ENCODE measurements at places on chromosomes 12 and 14. TPM values are rescaled to one million over a fixed set of nuclear protein-coding genes. Genes with fewer than 3 reads are reported as not detected.

DNA sequence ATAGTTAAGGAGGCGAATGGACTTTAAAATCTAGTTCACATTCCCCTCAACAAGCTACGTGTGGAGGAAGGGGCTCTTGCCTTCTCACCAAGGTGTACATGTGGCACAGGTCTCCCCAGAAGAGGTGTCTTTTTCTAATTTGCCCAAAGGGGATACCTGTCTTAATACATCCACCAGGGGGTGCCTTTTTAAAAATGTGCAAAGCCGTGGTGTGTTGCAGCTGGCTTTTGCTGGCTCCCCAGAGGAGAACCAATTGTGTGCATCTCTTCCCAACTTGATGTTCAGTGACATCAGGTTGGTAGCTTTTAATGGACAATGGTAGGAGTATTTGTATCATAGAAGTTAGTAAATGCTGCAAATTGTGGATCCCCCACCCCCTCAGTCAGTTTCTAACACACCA, 33.8 kb downstream of the CREBL2 start:
- H3K27me3 ChIP-seq = no peaks in the 10 kb centered on the region
- H3K4me3 ChIP-seq = no peak overlapping the region
- H3K4me1 ChIP-seq = no peaks in the 10 kb centered on the region
- H3K36me3 ChIP-seq = no peaks in the 10 kb centered on the region

Gene NFATC4
- total RNA-seq = 41.1 TPM

DNA sequence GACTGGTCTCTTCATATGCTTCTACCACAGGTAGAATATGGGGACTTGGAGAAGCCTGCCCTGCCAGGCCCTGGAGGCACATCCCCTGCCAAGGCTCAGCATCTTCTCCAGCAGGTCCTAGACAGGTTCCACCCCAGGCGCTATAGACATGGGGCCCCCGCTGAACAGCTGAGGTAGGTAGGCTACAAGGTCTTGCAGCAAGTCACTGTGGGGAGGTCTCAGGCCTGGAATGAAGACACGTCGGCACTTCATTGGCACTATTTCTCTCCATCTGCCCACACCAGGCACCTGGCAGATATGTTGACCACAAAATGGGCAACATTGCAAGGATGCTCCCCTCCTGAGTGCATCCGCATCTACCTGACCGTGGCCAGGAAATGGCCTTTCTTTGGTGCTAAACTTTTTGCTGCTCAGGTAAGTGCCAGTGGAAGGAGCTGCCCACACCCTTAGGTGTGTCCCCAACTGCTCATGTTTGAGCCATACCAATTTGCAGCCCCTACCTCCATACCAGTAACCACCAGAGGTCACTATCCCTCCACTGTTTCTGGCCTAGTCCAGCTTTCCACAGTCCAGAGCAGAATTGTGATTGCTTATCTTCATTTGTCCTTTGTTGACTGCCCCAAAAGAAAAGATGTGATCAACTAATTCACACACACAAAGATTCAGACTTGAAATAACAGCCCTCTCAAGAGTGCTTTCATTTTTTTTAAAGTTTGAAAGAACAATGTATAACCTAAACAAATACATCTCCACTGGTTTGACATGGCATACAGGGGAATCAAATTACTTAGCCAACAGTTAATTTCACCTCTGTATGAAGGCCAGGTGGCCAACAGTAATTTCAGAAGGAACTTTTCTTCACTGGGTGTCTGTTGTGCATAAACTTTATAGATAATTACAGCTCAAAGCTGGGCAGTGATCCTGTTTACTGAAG, 16.1 kb downstream of the PIGH start:
- H3K4me3 ChIP-seq = no peak overlapping the region
- peak overlapping the region; percentile 24 for H3K27ac ChIP-seq
- H3K36me3 ChIP-seq = no peaks in the 10 kb centered on the region
- DNase-seq = peak; percentile 46

Gene OTOGL
- total RNA-seq = 0.59 TPM

Gene KLRC4
- not detected for total RNA-seq

GRCh38 chr12:42446761-42447160, 120.8 kb downstream of the PPHLN1 start:
- H3K4me3 ChIP-seq = no peak overlapping the region
- H3K4me1 ChIP-seq = no peaks in the 10 kb centered on the region
- H3K27ac ChIP-seq = no peak overlapping the region
- no peaks in the 10 kb centered on the region for H3K27me3 ChIP-seq
- no peak for DNase-seq
- H3K36me3 ChIP-seq = no peaks in the 10 kb centered on the region

DNA sequence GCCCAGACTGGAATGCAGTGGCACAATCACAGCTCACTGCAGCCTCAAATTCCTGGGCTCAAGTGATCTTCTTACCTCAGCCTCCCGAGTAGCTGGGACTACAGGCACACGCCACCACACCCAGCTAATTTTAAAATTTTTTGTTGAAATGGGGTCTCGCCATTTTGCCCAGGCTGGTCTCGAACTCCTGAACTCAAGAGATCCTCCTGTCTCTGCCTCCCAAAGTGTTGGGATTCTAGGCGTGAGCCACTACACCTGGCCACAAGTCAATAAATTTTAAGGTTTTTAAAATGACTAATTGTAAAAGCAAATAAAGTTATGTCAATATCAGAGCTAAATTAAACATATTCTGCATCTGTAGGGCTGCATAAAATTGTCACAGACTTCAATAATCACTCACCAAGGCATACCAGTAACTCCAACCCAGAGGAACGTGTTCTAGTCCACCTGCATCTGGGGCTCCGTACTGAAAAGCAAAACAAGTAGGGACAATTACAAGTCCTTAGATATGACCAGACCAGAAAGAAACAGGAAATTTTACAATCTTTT, 13.9 kb downstream of the GNS start:
- no peak for DNase-seq
- H3K27ac ChIP-seq = no peak overlapping the region
- H3K4me1 ChIP-seq = no peaks in the 10 kb centered on the region
- no peaks in the 10 kb centered on the region for H3K27me3 ChIP-seq
- no peak overlapping the region for H3K4me3 ChIP-seq

Gene RIMKLB
- 72.4 TPM for total RNA-seq

Gene ADAMTS20
- total RNA-seq = not detected

Gene ANKS1B
- 17.4 TPM for total RNA-seq

Gene DENR
- total RNA-seq = 20.4 TPM

GRCh38 chr12:6961695-6962284, 8.7 kb downstream of the PHB2 start:
- DNase-seq = peak; percentile 60
- H3K4me3 ChIP-seq = peak overlapping the region; percentile 53

Gene EMP1
- 71.6 TPM for total RNA-seq

DNA sequence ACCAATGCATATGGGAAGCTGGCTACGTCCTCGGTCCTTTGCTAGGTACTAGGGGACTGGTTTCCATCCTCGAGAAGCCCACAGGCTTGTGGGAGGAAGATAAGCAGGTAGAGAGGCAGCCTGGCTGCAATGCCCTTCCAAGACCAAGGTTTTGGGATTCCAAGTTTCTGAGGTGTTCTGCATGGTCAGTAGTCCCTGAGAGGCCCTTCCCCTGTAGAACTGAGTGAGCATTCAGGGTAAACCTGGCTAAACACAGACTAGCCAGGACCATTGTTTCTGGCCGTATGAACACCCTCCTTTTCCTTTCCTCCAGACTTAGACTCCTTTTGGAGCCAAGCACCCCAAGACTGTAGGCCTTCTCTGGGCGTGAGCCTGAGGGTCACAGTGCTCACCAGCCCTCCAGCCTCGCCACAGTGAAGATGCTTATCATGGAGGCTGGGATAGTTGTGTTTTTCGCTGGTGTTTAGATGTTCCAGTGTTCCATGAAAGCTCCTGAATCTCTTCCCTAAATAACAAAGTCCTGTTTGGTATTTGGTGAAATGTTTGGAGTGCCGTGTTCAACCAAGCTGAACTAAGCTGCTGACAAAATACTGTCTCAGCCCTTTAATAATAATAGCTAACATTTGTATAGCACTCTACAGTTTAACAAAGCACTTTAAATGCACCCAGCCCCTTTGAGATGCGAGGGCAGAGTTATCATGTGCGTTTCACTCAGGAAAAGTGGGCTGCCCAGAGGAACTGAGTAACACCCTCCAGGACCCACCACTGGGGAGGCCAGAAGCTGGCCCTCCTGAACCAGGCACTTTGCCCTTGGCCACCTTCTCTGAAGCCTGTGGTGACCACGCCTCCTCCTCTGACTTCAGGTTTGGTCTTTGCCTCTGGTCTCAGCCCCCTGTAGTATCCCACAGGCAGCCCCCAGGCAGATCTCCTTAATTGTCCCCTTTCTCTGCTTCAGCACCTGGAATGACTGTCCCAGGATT, 284.5 kb downstream of the CACNA1C start:
- no peaks in the 10 kb centered on the region for H3K27me3 ChIP-seq
- no peak for DNase-seq
- no peak overlapping the region for H3K4me3 ChIP-seq
- H3K36me3 ChIP-seq = no peaks in the 10 kb centered on the region
- no peaks in the 10 kb centered on the region for H3K4me1 ChIP-seq

- H3K4me3 ChIP-seq = no peak overlapping the region
- no peak overlapping the region for H3K27ac ChIP-seq
- H3K4me1 ChIP-seq = no peaks in the 10 kb centered on the region
- no peak for DNase-seq
- no peaks in the 10 kb centered on the region for H3K36me3 ChIP-seq
Measured at GRCh38 chr12:71871116-71871515, 31.6 kb downstream of the TBC1D15 start.

Gene OAS3
- total RNA-seq = 11.2 TPM

Gene CLEC6A
- total RNA-seq = not detected

GRCh38 chr12:119179335-119180021, 747 bp downstream of the HSPB8 start:
- H3K27ac ChIP-seq = peak overlapping the region; percentile 87
- H3K36me3 ChIP-seq = no peaks in the 10 kb centered on the region
- no peaks in the 10 kb centered on the region for H3K27me3 ChIP-seq
- H3K4me3 ChIP-seq = peak overlapping the region; percentile 35

Gene UNC79
- total RNA-seq = 1.0 TPM

GRCh38 chr12:87760943-87761342, 268.3 kb downstream of the C12orf50 start:
- no peaks in the 10 kb centered on the region for H3K27me3 ChIP-seq
- no peak overlapping the region for H3K27ac ChIP-seq
- H3K4me1 ChIP-seq = no peaks in the 10 kb centered on the region
- no peak overlapping the region for H3K4me3 ChIP-seq
- DNase-seq = no peak

Gene EML5
- total RNA-seq = 8.3 TPM

DNA sequence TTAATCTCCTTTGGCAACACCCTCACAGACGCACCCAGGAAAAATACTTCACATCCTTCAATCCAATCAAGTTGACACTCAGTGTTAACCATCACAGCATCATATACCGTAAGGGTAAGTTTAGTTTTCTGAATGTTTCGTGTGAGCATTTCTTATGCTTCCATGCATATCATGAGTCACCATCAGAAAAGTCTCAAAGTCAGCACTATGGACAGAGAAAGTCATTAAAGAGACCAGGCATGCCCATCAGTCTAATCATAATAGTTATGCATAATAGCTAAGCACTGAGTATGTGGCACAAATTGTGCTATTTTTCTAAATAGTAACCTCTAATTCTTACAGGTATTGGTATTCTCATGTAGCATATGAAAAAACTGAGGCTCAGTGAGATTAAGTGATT, 158.8 kb upstream of the PRMT8 start:
- no peak overlapping the region for H3K27ac ChIP-seq
- DNase-seq = no peak
- no peak overlapping the region for H3K4me3 ChIP-seq
- H3K4me1 ChIP-seq = no peaks in the 10 kb centered on the region
- H3K36me3 ChIP-seq = no peaks in the 10 kb centered on the region

DNA sequence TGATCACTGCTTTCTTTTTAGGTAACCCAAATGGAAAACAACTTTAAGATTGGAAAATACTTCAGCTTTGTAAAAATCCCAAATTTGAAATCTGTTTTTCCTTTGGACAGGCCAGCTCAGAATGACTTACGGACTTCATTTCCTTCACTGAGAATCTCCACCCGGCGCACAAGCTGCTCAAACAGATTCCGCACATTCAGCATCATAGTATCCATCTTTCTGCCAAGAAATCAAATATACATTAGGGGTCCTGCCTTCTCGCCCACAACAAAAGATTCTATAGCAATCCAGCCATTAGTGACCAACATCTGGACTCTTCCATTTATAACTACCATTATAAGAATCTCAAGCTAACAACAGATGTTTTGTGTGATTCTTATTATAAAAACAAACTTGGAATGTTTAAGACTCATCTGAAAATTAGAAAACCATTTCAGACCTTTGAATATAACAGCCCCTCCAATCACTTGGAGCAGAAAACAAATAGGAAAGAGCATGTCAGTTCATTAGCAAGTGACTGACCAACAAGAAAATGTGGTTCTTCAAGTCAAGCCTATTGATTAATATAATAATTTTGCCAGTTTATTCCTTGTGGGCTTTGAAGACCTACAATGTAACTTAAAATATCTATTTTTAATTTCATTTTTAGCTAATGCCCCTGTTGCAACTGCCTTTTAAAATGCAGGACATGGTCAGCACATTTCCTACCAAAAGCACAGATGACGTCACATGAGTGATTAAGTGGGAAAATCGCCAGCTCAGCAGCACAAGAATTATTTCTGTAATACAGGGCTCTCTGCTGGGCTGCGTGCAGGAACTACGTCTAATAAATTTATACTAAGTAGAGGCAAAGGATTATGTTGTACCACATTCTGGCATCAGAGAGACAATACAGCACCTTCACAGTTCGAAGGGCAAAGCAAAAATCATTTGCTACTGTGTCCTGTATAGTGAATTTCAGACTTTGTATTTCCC, 8.5 kb downstream of the RACGAP1 start:
- no peak for DNase-seq
- H3K36me3 ChIP-seq = no peaks in the 10 kb centered on the region
- H3K4me3 ChIP-seq = no peak overlapping the region
- H3K27ac ChIP-seq = no peak overlapping the region
- no peaks in the 10 kb centered on the region for H3K4me1 ChIP-seq
